ENCODE measurements at places on chromosomes 11 and 22. TPM values are rescaled to one million over a fixed set of nuclear protein-coding genes. Genes with fewer than 3 reads are reported as not detected.

PTGDR2 gene
- 0.24 TPM for total RNA-seq

CCDC116 gene
- total RNA-seq = not detected

UBXN1 gene
- 132 TPM for total RNA-seq

CSNK1E gene
- total RNA-seq = 233 TPM

CTSW gene
- total RNA-seq = not detected

- peak; percentile 73 for DNase-seq
Measured at GRCh38 chr22:25970374-25970911, 198.8 kb upstream of the SEZ6L start.

DNA sequence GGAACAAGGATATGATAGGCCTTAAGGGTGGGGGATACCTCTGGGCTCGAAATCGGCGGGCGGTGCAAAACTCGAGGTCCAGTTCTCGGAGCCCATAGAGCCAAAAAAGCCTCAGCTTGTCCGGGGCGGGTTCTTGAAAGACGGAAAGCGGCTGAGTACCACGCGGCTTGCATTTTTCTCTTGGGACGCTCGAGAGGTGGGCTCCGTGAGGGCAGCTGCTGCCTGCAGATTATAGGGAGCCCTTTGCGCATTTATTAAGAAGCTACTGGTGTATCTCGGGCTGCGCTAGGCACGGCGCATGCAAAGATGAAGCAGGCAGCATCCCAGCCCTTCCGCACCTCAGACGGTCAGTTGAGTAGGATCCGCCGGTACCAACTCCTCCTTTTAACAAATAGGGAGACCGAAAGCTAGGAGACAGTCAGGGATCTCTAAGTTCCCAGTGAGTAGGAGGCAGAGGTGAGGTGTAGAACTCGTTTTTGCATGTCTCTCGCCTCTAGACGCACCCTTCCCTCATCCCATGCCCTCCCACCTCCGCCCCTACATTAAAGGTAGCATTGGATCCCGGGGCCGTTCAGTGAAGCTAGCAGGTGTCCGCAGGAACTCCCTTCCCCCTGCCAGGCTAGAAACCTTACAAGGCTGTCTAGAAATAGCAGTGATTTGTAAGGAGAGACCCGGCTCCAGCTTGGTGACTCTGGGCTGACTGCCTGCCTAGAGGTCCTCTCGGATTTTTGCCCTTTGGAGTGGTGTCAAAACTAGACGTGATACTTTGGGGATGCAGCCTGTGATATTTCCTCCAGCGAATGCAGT, 768 bp downstream of the LDHA start:
- peak; percentile 40 for DNase-seq

DNA sequence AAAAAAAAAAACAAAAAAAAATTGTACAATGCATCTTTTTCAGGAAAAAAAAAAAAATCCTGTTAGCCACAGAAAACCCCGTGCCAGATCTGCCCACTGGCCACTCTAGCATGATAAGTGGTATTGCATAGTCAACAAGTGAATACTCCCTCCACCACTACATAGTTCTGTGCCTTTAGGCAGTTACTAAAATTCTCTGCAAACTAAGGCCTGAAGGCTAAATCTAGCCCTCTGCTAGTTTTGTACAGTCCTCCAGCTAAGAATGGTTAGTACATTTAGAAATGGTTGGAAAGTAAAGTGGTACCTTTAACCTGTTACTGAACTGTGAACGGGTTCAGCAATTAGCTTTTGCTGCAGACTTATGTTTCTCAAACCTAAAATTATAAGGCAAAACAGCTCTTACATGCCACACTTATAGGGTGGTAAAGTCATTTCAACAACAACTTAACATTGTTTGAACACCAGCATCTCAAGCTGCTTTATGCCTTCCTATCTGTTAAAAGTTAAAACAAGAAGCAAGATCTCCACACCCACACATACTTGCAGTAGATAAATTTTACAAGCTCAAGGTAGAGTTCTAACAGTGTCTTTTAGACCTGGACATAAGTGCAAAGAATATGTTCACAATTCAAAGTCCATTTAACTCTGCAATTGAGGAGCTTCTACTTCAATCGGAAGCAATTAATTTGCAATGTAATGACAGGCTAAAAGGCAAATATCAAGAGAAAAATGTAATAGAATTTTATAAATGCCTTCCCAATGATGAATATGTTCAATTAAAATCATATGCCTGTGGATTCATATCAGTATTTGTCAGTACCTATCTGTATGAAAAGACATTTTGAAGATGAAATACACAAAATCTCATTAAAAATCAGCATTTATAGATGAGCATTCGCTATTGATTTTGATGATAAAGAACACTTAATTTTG, 7.3 kb downstream of the C11orf71 start:
- DNase-seq = no peak

GRCh38 chr11:78465169-78465942, 47.7 kb upstream of the GAB2 start:
- no peak for DNase-seq

DNA sequence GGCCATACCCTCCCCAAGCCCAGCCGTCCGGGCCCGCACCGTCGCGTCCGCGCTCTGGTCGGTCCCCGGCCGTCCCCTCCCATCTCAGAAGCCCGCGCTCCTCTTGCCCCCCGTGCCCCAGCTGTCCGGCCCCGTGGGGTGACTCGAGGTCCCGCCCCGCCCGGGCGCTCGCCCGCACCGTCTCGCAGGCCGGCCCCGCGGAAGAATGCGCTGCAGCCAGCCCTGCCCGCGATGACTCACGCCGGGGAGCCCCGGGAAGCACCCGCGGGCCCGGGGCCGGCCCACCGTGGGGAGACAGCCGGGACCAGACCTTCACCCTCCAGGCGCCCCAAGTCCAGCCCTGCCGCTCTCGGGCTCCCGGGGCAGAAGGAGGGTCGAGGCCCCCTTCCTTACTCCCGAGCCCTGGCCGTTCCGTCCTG, 320 bp upstream of the PHLDA2 start:
- no peak for DNase-seq

GRCh38 chr22:46464701-46465344, 72.6 kb downstream of the CELSR1 start:
- DNase-seq = no peak

- no peak for DNase-seq
Measured at GRCh38 chr22:38477585-38477984, 9.7 kb downstream of the KDELR3 start.

DNA sequence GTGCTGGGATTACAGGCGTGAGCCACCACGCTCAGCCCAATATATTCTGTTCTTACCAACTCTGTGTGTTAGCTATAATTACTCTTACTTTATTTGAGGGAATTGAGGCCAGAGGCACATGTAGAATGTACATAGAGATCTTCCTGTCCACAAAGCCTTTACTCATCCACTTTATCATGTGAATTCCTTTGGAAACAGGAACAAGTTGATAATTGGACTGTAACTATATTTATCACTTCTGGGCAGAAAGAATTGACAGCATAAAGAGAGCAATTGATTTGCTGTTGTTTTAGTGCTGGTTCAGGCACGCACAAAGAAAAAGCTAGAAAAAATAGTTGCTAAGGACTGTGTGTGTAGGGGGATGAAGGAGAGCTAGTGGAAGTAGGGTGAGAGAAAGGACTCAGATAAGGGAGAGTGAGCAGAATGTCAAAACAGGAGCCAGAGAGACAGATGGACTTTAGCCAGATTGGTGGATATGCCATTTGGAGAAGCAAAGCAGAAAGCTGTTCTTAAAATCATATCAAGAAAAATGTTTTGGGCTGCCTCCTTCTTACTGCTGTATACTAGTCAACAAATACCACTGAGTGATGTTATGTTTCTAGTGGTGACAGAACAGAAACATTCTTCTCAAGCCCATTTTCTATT, 929.8 kb upstream of the CNTN5 start:
- DNase-seq = no peak

DNA sequence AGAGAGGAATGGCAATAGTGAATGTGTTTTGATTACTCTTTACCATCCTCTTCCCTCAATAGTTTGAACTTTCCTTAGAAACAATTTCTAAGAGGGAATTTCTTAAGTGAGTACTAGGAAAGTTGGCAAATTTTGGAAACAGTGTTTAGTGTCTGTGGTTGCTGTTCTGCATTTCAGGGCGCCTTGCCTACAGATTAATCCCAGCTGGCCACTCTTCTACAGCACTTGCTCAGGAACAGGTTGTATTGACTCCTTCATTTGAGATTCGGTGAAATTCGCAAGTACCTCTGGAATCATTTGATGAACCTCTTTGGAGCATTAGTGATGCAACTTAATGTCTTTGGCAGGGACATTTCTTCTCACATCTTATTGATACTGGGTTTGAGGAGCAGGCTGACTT, 28.3 kb downstream of the JAM3 start:
- DNase-seq = no peak
